ENCODE measurements at places on chromosomes 6 and 20. TPM values are rescaled to one million over a fixed set of nuclear protein-coding genes. Genes with fewer than 3 reads are reported as not detected.
A peak's percentile ranks its signal among the peaks of the same experiment; 100 is the strongest.

SEL1L2 gene
- not detected for total RNA-seq

EBF4 gene
- 2.3 TPM for total RNA-seq

NTSR1 gene
- not detected for total RNA-seq

KCNS1 gene
- total RNA-seq: not detected

KIF6 gene
- total RNA-seq: not detected

TAF11 gene
- 36.3 TPM for total RNA-seq

DNA sequence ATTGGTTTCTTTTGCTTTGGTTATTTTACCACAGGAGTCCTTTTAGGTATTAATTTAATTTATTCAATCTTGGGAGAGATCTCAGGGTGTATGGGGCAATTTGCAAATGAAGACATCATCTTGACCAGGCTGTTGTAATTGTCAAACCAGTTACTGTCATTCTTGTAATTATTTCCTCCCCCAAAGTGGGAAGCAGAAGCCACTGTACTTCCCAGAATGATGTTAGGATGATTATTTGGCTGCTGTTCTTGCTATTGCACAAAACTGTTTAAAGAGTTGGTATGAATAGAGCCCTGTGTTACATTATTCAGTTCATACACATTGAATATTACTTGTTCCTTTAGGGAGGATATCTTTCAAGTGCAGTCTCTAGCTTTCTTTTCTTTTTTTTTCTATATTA is 1.7 kb downstream of the TAAR6 start:
- DNase-seq: no peak

DNA sequence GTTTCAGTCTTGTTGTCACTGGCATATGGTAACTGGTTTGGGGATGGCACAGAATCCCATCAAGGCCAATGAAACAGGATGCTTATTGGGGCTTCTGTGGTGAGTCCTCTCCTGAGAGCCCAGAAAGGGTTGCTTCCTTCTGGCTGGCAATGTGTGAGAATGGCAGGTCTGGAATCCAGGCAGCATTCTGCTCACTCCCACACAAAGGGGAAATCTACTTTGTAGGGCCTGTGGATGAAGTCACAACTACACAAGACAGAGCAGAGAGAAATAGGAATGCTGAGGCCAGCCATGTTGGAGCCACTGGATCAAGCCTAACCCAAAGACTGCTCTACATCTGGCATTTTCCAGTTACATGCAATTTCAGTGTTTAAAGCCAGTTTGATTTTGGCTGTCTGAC is 15.7 kb downstream of the PLAGL2 start:
- no peak for DNase-seq

DNA sequence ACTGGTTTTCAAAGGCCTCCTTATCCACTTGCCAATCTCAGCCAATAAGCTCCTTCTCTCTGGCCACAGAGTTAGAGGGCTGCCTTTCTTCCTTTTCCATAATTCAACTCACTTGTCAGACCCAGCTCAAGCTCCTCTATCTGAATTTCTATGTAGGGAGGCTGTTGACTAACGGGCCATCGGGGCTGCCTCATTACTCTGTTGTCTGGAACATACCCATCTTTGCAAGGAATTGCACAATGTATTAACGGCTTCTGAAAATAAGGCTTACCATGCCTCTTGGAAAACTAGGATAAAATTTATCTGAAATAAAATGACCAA is 28.5 kb upstream of the KIF6 start:
- DNase-seq: no peak

DNA sequence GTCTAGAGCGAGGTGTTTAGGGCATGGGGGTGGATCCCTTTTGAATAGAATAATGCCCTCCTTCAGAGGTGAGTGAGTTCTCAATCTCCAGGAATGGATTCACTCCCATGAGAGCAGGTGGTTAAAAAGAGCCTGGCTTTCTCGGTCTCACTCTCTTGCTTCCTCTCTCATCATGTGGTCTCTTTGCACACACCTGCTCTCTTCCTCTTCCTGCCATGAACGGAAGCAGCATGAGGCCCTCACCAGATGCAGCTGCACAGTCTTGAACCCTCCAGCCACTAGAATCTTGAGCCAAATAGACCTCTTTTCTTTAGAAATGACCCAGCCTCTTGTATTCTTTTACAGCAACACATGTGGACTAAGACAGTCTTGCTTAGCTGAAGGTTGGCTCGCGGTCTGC is 119.3 kb downstream of the BMP7 start:
- no peak for DNase-seq

DNA sequence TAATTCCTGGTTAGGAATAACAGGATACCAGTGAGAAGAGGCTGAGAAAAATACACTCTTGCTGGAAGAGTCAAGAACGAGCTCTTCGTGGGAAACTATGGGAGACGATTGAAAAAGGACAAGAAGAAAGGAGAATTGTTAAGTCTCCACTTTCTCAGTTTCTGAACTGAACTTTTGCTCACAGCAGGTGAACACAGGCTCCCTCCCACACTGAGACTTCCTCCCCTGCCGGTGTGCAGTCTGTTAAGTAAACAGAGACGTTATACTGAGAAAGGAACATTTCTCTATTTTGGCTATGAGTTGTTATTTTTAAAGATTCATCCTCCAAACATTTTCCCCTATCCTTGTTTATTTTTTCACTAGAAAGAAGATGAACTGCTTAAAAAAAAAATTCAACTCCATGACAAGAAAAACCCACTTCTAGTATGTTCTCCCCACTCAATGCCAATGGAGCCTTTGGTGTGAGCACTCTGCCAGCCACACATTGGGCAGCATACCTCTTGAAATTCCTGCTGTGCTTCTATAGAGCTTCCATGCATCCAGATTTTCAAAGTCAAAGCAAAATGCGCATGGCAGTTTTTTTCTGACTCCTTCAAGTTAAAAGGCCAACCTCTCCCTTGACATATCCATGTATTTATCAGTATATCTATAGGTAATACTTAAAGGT is 250.5 kb downstream of the ESR1 start:
- no peak for DNase-seq

DNA sequence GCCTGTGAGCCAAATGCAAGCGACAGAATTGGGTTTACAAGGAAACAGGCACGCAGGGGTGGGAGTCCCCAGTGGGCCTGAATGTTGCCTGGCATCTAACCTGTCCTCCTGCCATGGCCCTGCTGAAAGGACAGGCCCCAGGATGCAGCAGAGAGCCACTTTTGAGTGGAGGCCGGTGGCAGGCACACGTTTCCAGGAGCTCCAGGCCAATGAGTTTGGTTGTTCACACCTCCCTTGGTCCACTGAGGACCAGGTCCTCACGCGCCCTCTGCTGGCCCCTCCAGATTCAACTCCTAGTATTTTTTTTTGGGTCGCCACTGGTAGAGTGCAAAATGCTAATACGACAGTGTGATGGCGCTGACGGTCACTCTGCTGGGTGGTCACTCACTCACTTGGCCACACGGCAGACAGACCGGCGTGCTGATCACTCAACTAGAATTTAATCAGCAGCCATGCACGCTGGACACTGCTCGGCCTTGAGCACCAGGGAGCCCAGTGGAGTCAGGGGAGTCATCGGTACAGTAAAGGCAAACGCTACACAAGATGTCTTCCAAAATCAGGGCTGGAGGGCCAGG is 81.7 kb upstream of the NFATC2 start:
- DNase-seq: peak; percentile 30

DNA sequence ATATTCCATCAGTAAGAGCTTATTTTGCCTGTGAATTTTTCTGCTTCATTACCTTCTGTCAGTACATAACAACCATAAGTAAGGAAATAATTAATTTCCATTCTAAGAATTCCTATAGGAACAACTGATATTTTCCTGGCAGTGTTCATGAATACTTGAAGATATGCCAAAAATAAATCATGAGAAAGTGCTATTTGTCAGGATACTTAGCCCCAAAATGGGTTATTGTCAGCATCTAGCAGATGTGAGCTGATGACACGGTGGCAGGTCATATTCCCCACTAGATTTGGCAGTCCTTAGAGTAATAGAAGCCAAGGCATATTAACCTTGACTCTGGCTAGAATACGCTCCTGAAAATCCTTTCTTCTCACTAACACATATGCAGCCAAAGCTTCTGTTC is 43.2 kb upstream of the CRISP1 start:
- DNase-seq: no peak

- DNase-seq: no peak
These were observed 68.5 kb downstream of the PLEKHG1 start for GRCh38 chr6:150667977-150668716.

DNA sequence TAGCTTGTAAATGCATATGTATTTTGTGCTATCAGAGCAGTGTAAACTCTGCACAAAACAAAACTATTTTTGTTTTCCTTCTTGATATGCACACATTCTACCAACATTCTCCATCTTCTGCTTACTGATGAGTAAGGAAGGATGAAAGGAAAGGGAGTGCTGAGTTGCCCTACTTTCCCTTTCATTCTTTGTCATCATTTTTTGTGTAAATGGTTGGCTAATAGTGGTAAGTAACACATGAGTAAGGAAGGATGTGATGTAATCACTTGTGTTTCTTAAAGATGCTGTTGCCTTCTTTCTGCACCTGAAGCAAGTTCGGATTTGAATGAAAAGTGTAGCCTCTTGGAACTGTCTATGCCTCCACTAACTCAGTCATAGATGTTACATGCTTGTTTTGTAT is 4.6 kb upstream of the REV3L start:
- no peak for DNase-seq

- no peak for DNase-seq
These were observed 76.4 kb downstream of the CDC5L start for GRCh38 chr6:44463728-44464450.

GRCh38 chr20:61354901-61355495 is 102.9 kb downstream of the CDH4 start:
- no peak for DNase-seq

- peak; percentile 66 for DNase-seq
These were observed 10.0 kb upstream of the POU5F1 start for GRCh38 chr6:31180500-31180899.

DNA sequence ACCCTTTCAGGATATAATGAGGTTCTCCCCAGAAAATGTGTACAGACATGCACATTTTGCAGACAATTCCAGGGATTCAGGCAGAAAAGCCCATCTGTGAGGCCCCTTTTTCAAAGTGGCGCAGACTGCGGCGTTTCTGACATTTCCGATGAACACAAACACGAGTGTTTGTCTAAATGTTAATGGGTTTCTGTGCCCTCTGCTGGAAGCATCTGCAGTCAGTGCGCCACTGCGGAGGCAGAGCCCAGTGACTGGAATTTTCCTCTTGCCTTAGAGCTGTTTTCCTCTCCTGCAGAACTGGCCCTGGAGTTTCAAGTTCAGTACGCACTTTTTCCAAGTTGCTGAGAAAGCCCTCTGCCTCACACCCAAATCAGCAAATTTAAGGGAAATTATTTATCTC is 15.3 kb downstream of the ANKRD60 start:
- no peak for DNase-seq

GRCh38 chr6:113699239-113699638 is 157.9 kb upstream of the MARCKS start:
- DNase-seq: no peak

- DNase-seq: no peak
These were observed 298.1 kb upstream of the CDYL start for GRCh38 chr6:4478098-4478497.

GRCh38 chr6:75280131-75280855 is 4.3 kb downstream of the TMEM30A start:
- no peak for DNase-seq

GRCh38 chr6:127833336-127833735 is 67.5 kb downstream of the THEMIS start:
- DNase-seq: no peak

- no peak for DNase-seq
These were observed 59.1 kb upstream of the SUPT3H start for GRCh38 chr6:45436544-45437438.

DNA sequence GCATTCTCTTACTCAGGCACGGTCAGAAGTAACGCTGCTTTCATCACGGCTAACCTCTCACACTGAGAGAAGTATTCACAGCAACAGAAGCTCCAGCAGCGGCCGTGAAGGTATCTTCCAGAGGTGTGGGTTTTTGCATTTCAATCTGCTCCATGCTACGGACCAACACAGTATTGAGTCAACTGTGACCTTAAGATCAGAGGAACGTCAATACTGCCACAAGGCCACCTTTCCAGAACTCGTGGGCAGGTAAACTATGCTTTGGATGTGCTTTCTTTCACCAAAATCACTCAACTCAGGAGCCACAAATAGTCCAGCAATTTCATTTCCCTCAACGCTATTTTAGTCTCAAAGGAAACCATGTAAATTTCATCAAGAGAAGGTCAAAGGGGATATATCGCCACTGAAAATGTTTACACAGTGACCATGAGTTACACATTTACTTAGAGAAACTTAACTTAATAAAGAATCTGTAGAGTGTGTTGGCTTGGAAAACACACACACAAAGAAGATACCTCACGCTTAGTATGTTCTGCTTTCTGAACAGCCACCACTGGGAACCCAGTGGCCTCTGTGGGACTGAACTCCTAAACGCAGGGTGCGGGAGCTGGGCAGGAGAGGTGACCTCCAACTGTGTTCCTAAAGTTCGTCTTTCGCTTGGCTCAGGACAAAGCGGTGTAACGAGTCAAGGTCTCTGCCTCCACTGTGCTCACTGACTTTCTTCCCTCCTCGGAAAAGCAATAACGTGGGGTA is 27.9 kb downstream of the TXNDC5 start:
- DNase-seq: no peak
